ENCODE measurements at places on chromosomes 1 and 21.

- no peak for DNase-seq
Observed at GRCh38 chr1:199857108-199857507, 170.4 kb upstream of the NR5A2 start.

DNA sequence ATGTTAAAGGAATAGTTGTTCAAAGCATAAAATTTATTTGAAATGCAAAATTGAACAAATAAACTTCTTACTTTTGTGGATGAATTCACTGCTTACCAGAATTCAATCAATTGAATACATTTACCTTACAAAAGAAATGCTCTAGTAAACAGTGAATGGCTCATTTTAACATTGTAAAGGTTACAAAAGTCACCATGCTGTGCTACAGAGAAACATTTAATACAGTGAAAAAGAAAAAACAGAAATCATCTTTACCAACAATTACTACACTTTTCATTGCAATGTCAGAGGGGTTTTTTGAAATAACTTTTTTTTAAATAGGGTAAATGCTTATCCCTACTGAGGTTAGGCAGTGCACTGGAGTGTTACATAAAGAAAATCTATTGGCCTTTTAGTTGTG is 853.0 kb downstream of the NCAM2 start:
- DNase-seq: no peak

DNA sequence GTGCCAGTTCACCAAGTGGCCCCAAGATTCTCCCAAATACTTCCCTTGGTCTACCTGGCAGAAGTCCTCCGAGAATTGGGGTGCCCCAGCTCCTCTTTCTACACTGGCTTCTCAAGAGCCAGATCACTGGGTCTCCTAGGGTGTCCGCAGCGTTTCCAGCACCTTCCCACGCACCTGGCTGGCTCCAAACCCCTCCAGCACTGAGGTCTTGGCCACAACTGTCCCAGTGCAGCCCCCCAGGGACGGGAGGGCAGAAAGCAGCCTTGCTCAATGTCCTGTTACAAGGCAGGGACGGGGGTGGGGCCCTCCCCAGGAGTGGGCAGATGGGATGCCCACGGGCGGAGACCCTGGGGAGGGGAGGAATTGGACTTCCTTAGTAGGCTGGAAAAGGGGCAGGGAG is 1.1 kb downstream of the ECE1 start:
- no peak for DNase-seq

DNA sequence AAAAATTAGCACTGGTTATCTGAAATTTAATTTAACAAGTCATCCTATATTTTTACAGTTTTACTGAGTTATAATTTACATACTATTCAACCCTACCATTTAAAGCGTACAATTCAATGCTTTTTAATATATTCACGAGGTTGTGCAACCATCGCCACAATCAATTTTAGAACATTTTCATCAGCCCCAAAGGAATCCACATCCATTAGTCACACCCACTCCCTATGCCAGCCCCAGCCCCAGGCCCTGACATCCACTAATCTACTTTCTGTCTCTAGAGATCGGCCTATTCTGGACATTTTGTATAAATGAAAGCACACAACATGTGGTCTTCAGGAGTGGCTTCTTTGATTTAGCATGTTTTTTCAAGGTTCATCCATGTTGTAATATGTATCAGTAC is 134.7 kb downstream of the PSMG1 start:
- DNase-seq: no peak

DNA sequence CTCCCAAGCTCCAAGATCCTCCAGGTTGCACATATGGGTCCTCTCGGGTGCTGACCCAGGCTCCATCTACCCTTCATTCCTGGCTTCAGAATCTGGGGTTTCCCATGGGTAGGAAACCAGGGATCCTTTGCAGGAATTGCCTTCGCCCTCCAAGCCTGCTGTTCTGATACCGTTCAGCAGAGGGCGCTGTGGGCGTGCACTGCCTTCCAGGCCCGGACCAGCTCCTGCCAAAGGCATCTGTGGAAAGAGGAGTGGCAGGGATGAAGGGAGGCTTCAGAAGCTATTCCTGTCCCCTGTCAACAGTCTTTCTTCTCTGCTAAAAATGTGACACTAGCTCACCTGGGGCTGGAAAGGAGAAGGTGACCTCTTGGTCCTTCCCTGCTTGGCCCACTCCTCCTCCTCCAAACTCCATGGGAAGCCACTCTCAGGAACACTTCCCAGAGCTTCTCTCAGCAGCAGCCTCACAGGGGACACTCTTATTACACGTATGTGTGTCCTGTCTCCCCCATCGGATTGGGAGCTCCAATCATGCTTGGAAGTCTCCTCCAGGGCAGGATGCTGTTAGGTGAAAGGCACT is 71.2 kb downstream of the VWA5B1 start:
- peak; percentile 24 for DNase-seq

- DNase-seq: no peak
Observed at GRCh38 chr21:31201144-31201543, 142.9 kb downstream of the TIAM1 start.

- DNase-seq: no peak
Observed at GRCh38 chr1:116740746-116741145, 13.5 kb upstream of the CD2 start.

DNA sequence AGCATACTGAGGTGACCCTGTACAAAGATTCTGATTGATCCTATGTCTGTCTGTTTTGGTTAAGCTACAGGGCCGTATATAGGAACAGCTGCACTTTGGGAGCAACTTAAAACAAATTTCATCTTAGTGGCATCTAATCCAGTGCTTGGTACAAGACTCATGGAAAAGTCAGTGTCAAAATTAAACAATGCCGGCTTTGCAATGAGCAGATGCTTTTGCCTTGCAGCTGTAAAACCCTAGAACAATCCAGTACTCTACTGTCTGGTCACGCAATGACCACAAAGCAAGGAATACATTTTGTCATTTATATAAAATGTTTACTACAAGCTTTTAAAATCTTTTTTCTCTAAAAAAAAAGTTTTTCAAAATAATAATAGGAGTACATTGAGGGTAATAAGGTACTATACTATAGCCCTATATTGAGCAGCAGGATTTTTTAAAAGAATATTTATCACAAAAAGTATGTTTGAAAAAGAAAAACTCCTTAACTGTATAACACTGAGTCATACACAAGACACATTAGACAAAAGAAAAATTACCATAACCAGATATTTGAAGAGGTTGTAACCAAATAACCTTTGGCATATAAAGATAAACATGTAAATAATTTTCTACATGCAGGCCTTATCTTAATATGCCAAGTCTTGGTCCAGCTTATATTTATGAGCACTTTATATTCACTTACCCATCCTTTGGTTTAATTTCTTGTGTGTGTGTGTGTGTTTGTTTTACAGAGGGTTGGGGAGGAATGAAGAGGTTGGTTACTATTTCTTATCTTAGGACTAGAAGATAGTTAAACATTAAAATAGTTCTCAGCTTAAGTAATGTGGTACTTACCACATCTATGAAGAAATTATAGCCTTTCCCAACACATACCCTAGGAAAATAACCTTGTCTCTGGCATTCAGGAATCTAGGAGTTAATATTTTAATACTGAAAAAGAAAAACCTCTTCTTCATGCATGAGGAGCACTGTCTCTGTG is 262.3 kb downstream of the FAF1 start:
- no peak for DNase-seq

DNA sequence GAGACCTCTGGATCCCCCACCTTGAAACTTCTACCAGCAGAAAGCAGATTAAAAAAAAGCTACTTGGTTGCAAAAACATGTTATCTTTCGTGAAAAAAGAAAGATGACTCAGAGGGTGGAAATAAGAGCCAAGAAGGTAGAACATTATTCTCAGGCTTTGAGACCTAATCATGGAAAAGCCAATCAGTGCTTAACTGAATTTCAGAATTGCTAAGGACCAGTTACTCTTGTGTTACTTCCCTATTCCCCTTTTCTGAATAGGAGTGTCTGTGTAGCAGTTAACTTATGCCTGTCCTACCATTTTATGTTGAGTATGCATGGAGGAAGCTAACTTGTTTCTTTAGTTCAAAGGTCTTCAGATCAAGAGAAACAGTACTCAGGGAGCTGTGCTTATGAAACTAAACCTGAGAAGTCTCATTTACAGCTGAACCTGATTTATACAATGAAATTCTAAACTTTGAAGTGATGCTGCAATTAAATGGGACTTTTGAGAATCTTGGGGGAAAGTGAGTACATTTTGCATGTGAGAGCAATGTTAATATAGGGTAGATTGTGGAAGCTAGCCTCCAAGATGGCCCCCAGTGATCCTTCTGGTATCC is 15.1 kb upstream of the FOXD3 start:
- no peak for DNase-seq

GRCh38 chr1:79726321-79726720 is 719.8 kb upstream of the ADGRL4 start:
- no peak for DNase-seq

- DNase-seq: no peak
Observed at GRCh38 chr1:229355661-229356060, 12.8 kb upstream of the CCSAP start.

GRCh38 chr1:87603626-87604025 is 274.9 kb downstream of the LMO4 start:
- DNase-seq: no peak

GRCh38 chr1:112509005-112509659 is 367 bp downstream of the WNT2B start:
- peak; percentile 10 for DNase-seq

- DNase-seq: no peak
Observed at GRCh38 chr1:151309811-151310323, 17.3 kb downstream of the PI4KB start.

DNA sequence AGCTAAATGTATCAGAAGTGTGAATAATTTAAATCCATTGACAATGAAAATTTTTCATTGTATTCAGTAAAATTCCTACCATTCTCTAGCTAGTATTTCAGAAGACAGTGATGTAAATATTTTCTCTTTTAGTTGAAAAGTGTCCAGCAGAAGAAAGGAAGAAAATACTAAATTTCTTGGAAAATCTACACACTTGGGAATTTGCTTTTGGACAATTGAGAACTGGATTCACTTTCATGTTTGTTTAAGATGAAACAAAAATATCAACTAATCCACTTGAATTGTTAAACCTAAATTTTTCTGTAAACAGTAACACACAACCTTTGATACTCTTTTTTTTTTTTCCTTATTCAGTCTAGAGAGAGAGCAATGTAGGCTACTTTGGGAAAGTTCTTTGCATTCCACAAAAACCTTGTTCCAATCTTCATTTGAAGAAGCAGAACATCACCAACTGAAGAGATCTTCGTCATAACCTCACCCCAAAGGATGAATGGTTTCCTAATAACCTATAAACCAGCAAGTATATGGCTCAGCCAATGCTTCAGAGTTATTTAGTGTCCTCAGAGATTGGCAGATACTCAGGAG is 155.1 kb upstream of the GORAB start:
- no peak for DNase-seq

DNA sequence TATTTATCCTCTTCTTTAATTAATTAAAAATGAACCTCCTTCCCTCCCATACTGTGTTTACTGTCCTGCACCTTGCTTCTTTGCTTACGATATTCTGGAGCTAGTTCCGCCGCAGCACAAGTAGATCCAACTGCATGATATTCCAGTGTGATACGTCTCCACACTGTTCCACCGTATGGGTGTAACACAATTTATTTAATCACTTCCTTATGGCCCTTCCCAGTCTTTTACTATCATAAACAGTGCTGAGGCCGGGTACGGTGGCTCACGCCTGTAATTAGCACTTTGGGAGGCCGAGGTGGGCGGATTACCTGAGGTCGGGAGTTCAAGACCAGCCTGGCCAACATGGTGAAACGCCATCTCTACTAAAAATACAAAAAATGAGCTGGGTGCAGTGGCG is 25.7 kb downstream of the CNST start:
- DNase-seq: no peak

- peak; percentile 32 for DNase-seq
Observed at GRCh38 chr1:241716915-241717656, 65.0 kb downstream of the WDR64 start.

DNA sequence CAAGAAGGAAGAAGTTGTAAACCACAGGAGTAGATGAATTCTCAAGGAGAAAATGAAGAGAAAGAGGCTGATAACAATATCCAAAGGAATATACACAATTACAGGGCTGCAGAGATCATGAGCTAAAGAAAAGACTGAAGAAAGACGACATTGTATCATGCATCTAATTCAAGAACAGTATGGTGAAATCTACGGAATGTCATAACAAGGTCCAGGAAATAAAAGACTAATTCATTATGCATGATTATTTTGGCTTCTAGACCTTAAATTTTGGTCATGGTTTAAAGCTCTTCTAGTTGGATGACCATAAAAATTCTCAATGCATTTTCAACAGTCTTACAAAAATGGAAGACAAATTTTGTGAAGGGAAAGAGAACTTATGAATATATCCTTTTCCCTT is 71.7 kb downstream of the SH3GLB1 start:
- no peak for DNase-seq

- no peak for DNase-seq
Observed at GRCh38 chr1:97691325-97691724, 229.5 kb downstream of the DPYD start.

DNA sequence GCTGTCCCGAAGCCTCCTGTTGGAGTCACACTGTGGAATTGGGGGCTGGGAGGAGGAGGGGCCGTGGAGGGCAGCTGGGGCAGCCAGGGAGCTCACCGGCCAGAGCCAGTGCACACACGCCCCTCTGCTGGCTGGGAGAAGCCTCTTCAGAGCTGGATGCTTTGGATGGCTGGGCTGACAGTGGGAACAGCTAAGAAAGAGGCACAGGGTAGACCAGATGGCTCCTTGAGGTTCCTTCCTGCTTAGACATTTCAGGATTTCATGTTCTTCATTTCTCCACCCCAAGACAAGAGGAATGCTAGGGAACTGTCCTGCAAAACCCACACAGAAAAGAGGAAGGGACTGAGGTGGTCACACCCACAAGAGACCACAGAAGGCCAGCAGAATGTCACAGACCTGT is 254.8 kb upstream of the VAMP3 start:
- no peak for DNase-seq

GRCh38 chr1:177620636-177621190 is 349.1 kb downstream of the SEC16B start:
- DNase-seq: no peak

- no peak for DNase-seq
Observed at GRCh38 chr1:174914991-174915390, 84.8 kb upstream of the CACYBP start.

Measured in stimulated activated CD4-positive, alpha-beta T cell treated with anti-CD3 and anti-CD28 coated beads, Interleukin-4, amount 100 ng/mL, for 24 hours (primary cell).